ENCODE measurements at places on chromosomes 12 and 14. TPM values are rescaled to one million over a fixed set of nuclear protein-coding genes. Genes with fewer than 3 reads are reported as not detected.

JPH4 gene
- total RNA-seq = 3.1 TPM

PTGER2 gene
- 3.7 TPM for total RNA-seq

SLC25A21 gene
- total RNA-seq = 2.6 TPM

GRCh38 chr12:63353559-63353958 is 202.6 kb upstream of the AVPR1A start:
- H3K27me3 ChIP-seq = no peaks in the 10 kb centered on the region
- no peak overlapping the region for H3K27ac ChIP-seq
- H3K4me1 ChIP-seq = no peaks in the 10 kb centered on the region
- H3K4me3 ChIP-seq = no peak overlapping the region

- H3K4me3 ChIP-seq = no peak overlapping the region
- no peak for DNase-seq
- peaks cover 2% of the 10 kb centered on the region for H3K4me1 ChIP-seq
- no peaks in the 10 kb centered on the region for H3K36me3 ChIP-seq
- no peaks in the 10 kb centered on the region for H3K27me3 ChIP-seq
- no peak overlapping the region for H3K27ac ChIP-seq
Observed at GRCh38 chr14:91067186-91067585, 6.7 kb upstream of the RPS6KA5 start.

GRCh38 chr14:95495538-95496025 is 20.9 kb downstream of the SYNE3 start:
- H3K27me3 ChIP-seq = no peaks in the 10 kb centered on the region
- no peak for DNase-seq
- H3K36me3 ChIP-seq = no peaks in the 10 kb centered on the region
- H3K4me3 ChIP-seq = no peak overlapping the region
- no peak overlapping the region for H3K27ac ChIP-seq
- peaks cover 12% of the 10 kb centered on the region for H3K4me1 ChIP-seq

All from lung (tissue), 17 donors.